ENCODE measurements at places on chromosomes 2 and 18.

DNA sequence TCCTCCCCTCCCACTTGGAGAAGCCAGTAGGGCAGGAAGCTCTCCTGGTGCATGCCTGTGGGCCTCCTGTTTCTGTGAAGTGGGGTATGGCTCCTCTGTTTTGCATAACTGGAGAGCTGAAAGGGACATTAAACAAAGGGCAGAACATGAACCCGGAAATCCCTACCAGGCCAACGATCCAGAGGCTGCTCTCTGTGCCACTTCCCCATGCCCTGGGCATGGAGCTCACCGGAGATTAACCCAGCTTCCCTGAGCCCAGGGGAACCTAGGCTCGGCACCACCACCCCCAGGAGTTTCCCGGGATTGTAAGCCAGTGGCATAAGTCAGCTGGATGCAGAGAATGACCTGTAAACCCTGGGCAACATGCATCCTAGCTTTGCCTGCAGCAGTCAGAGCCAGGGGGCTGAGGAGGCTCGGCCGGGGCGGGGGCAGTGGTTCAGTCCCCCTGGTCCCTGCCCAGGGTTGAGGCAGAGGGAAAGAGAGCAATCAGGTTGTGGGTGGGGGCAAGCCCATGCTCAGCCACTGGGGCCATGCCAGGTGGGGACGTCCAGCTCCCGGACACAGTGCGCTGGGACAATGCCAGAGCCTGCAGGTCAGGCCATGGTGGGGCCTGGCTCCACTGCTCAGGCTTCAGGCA lies 49.5 kb downstream of the TIMM21 start:
- no peak for DNase-seq

GRCh38 chr2:228793116-228793515 lies 478.0 kb downstream of the PID1 start:
- no peak for DNase-seq

DNA sequence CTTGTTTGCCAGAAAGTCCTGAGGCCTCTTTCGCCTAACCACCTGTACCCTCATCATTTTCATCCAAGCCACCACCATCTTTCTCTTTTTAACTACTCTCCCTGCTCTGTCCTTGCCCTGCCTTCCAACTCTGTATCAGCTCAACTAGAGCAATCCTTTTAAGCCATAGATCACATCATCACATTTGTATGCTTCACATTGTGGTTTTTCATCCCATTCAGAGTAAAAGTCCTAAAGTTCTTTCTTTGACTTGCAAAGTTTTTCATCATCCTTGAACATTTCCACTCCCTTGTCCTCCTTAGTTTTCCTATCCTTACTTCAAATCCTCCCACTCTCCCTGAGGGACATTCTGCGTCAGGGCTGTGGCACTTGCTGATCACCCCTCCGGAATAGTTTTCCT lies 73.9 kb downstream of the SLC39A10 start:
- no peak for DNase-seq

DNA sequence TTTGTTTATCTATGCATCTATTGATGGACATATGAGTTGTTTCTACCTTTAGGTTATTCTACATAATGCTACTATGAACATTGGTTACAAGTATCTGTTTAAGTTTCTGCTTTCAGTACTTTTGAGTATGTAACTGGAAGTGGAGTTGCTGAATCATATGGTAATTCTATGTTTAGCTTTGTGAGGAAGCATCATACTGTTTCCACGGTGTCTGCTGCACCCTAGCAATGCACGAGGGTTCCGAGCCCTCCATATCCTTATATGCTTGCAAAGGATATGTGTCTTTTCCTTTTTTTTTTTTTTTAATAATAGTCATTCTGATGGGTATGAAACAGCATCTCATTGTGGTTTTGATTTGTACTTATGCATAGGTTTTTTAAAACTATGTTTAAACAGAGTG lies 83.7 kb downstream of the FMNL2 start:
- no peak for DNase-seq

DNA sequence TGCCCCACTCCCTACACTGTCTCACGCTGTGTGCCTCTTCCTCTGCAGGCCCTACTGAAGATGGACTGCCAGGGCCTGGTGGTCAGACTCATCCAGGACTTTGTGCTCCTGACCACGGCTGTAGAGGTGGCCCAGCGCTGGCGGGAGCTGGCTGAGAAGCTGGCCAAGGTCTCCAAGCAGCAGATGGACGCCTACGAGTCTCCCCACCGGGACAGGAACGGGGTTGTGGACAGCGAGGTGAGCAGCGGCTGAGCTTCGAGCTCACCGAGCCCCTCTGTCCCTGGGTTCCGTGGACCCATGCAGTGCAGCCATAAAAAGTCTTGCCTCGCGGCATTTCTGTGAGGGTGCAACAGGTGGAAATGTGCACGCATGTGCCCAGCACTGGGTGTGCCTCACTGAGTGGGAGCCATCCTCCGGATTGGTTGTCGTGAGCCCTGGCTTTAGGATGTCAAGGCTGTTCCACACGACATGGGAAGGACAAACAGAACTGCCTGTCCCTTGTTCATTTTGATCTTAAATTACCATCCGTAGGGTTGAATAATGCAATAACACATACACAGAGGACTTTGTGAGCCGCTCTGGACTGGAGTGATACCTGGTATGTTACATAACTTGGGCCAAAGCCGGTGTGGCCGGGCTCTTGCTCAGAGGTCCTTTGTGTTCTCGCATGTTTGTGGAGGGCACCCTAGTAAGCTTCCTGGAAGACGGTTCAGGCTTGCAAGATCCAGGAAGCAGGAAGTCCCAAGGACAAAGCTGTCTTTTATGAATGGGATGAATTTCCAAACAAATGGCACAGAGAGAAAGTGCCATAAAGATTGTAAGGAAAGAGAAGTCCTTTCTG lies 100.9 kb downstream of the SH3BP4 start:
- DNase-seq = no peak

DNA sequence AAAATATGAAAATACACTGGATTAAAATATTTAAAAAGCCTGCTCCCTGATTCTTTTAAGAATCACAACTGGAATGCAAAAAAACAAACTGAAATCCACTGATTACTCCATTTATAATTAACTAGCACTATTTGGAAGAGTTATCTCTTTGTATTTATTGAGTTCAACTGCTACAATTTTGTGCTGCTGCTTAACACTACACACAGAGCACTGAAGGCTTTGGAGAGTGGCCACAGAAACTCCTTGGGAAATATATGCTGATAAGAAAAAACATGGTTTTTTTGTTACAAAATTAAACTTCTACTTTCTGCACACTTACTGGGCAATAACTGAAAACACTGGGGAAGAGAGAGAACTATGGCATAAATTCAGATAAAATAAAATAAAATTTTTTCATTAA lies 19.8 kb upstream of the BZW1 start:
- no peak for DNase-seq

GRCh38 chr2:3460831-3461800 lies 58.2 kb downstream of the ADI1 start:
- no peak for DNase-seq

DNA sequence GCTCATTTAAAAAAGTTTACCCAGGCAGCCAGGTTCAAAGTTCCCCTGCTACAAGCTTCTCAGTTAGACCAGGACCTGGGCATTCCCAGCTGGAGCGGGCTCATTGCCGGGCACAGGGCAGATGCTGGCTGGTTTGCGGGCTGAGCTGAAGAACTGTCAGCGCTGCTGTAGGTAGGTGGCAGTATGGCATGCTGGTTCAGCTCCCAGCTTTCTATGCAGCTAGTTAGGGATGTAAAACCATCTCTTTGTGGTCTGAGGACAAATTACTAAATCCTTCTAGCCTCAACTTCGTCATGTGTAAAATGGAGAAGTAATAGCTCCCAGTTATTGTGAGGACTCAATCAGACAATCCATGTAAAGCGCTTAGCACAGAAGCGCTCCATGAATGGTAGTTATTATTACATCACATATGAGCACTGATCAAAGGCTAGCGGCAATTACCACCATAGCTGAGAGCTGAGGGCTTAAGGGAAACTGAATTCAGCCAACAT lies 2.4 kb upstream of the LDLRAD4 start:
- peak; percentile 55 for DNase-seq

DNA sequence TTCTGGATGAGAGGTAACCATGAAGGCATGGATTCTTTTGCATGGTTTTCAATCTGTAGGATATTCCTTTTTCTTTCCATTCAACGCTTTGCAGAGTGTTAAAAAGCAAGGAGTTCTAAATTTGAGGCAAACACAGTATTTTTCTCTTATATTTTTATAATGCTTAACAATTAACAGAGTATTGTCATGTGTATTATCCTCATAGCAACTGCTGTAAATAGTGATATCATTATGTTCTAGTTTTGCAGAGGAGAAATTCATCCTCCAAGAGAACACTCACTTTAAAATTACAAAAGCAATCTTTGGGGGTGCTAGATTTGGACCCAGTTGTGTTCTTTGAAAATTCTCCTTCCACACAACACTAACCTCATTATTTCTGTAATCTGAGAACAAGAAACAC lies 58.7 kb downstream of the RDH14 start:
- DNase-seq = no peak

DNA sequence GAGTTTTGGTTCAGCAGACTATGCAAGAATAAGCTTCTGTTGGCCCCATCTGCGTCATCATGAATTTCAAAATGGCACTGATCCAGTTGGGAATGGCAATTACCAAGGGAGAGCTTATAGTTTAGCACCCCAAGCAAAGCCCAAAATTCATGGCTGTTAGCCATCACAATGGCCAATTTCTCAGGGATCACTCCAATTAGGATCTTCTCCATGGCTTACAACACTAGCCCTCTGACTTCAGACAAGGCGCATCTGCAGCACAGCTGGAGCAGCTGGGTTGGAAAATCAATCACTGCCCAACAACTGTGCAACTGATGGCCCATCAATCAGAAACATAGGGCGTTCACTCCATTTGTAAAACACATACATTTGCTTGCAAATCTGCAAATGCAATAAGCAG lies 273.6 kb downstream of the SRBD1 start:
- DNase-seq = no peak

GRCh38 chr2:150981826-150982225 lies 279.8 kb downstream of the RBM43 start:
- DNase-seq = no peak

DNA sequence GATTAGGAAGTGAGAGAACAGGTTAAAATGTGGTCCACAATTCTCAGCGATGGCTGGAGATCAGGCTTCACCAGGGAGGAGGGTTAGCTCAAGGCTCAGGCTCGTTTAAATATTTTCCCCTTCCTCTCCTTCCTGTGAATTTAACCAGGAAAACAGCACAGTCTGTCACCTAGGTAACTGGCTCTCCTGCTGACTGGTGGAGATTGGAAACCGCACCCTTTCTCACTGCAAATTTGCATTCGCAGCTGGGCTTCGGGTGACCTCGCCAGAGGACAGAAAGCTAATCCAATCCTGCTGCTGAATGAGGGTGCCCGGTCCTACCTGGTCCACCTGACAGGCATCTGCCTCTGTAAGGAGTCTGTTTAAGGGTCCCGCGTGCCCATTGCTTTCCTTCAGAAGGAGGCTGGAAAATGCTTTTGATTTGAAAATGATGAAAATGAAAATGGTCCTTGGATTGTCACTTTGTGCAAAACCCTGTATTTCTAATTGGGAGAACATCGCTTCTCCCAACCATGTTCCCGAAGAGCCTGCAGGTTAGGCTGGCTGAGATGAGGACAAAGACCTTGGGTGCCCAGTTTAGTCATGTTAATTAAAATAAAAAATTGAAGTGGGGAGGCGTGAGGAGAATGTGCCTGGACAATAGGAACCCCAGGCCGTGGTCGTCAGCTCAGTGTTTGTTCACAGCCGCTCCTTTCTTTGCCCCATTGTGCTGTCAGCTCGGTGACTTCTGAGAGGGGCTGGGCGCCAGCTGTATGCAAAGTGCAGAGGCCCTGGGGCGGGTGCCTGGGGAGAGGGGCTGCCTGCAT lies 43.4 kb upstream of the MTCL1 start:
- DNase-seq = peak; percentile 34

DNA sequence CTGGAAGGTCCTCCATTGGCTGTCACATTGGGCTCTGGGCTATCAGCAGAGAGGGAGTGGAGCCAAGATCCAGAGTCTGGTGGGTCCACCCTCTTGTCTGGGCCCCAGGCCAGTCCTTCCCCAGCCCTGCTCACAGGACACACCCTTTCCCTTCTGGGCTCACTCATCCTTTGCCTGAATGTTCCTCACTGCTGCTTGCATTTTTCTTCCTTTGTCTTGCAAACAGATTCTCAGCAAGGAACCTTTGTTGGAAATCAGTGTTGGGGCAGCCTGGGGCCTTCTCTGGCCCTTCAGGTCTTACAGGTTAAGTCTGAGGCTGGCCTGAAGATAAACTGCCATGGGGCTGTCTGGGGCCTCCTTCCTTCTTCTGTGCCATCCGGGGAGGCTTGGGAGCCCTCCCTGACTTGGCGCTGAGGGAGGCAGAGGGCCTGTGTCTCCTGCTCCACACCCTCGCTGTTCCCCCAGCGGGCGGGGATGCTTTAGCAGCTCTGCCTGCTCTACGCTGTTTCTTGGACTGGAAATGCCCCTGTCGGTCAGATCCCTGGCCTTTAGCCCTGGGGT lies 11.5 kb upstream of the CELF4 start:
- DNase-seq = no peak

DNA sequence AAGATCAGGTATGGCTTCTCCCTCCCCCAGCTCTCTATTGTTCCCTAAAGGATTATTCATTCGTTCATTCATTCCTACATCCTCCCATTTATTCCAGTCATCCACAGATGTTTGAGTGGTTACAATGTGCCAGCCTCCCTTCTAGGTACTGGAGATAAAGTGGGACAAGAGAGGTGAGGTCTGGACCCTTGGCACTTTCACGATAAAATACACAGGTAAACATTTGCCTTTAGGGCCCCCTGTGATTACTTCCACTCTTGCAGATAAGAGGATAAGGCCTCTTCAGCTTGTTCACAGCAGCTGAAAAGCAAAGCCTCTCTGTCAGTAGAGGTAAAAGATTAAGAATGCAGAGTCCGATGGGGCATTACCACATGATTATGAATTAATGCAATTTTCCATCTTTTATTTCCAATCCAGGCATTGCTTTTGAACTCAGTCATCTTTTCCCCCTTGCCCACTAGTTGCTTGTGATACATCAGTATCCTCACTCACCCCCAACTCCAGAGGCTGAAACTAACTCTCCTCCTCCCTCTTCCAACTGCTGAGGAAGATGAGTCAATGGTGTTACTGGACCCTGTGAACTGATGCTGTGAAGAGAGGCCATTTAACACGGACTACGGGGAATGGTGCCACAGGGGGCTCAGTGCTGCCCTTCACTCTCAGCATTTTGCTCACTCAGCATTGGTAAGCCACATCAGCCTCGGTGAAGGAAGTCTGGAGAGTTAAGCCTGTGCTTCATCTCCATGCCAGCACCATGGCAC lies 1.1 kb upstream of the DPP4 start:
- no peak for DNase-seq

GRCh38 chr2:54471221-54471711 lies 15.1 kb downstream of the SPTBN1 start:
- DNase-seq = peak; percentile 40

GRCh38 chr18:74731097-74731496 lies 133.4 kb downstream of the ZNF407 start:
- DNase-seq = peak; percentile 29

DNA sequence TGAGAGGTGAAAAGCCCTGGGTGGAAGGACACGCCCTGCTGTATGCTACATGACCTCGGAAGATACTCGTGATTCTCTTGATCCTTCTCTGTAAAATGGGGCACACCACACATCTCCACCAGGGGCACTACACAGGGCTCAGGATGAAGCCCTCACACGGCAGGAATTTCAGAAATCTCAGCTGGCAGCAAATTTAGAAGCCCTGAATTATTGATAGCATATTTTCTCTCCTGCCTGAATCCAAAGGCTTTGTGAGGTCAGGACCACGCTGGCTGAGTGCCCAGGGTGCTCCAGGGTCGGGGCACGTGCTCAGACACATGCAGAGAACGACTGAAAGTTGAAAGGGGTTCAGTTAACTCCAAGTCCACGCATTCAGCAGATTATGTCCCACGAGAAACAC lies 42.1 kb upstream of the GALR1 start:
- peak; percentile 48 for DNase-seq

- DNase-seq = peak; percentile 54
Measured at GRCh38 chr2:201403880-201404279, 46.7 kb upstream of the FLACC1 start.
